ENCODE measurements at places on chromosomes 13 and 19.
A peak's percentile ranks its signal among the peaks of the same experiment; 100 is the strongest.

DNA sequence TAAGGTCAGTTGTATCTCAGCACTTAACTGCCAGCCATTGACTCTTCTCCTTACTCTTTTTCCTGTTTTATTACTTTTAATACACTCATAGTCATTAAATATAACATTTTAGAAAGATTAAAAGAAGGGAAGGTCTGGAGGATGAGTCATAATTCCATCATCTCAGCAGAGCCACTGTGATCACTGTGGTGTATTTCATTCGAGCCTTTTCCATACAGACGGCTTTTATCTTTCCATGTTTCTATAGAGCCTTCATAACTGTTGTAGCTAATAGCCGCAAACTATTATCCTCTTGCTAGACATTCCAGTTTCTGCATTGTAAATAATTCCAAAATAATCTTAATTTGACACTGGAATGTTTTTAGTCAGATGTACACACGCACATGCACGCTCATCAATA, 4.7 kb upstream of the FLT1 start:
- no peak for DNase-seq

GRCh38 chr19:18364826-18365528, 21.0 kb upstream of the GDF15 start:
- DNase-seq = peak; percentile 13

DNA sequence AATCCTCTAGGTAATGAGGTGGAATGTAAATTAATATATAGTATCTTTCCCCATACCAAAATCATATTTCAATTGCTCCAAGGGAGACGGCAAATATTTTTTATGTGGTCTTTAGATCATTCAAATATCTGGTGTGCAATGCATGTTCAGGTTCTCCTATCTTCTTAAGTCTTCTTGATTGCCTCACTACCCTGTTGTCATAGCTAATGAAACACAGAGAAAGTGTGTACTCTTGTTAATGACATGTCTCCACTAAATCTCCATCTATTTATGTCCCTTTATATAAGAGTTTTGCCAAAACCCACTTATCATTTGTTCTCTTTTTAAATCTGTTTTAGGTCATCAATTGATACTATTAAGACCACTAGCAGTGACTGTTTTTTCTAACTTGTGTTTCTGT, 6.6 kb downstream of the STARD13 start:
- no peak for DNase-seq

DNA sequence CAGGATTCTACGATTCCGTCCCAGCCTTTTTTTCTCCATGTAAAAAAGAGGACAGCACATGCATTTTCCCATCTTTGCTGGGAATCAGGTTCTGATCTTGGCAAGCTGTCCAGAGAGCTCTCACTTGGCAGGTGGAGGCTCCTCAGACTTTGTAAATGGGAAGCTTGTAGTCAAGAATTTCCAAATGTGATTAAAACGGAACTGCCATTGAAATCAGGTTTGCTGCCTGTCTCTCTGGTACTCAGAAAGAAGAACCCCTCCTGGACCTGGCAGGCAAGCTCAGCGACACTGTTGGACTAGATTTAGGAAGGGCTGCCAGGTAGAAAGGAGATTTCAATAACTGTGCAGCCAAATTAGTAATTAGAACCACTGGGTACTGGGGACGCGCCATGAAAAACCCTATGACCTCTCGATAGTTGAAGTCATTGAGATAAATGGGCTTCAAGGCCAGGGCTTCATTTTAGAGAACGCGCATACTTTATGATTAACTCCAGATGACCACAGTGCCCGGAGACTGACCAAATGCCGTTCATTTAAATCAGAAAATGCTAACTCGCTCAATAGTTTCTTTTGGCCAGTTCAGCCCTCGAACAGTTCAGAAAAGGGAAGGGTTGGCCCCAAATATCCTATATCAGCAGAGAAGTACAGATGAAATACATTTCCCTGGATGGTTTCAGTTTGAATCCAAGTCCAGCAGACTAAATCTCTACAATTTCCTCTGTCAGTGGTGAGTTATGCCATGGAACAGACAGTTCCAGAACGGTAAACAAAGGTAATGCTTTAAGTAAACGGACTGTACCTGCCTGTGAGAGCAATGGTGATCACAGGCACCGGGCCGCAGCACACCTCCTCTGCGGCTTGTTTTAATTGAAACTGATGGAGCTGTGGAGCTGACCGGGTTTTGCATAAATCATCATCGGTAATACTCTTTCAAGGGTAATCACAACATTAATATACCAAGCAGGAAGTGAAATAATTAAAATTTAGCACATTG, 517.4 kb downstream of the RFC3 start:
- no peak for DNase-seq
